ENCODE measurements at places on chromosomes 1 and 21.

GRCh38 chr1:170164103-170164763, 18.5 kb downstream of the NTMT2 start:
- DNase-seq = no peak

DNA sequence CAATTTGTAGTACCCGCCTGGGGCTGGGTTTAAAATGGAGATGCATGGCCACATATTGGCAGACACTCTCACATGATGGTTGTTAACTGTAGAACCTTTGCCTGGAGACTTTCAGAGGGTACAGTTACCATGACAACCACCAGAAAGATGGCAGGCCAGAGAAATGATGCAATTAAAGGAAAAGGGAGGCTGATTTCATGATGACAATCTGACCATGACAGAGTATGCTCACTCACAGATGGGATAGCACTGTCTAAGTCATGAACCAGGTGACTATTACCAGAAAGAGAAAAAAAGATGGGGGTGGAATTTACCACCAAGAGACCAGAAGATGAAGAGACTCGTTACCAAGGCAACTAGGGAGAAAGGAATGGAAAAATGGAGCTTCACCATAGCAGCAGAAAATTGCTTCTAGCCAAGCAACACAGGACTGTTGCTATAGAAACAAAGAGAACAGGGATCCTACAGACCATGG, 3.5 kb upstream of the TRIT1 start:
- DNase-seq = no peak

- DNase-seq = no peak
These were observed 92.7 kb downstream of the PLD5 start for GRCh38 chr1:242431786-242432185.

- DNase-seq = no peak
These were observed 76.0 kb downstream of the CAMK2N1 start for GRCh38 chr1:20409971-20410370.

DNA sequence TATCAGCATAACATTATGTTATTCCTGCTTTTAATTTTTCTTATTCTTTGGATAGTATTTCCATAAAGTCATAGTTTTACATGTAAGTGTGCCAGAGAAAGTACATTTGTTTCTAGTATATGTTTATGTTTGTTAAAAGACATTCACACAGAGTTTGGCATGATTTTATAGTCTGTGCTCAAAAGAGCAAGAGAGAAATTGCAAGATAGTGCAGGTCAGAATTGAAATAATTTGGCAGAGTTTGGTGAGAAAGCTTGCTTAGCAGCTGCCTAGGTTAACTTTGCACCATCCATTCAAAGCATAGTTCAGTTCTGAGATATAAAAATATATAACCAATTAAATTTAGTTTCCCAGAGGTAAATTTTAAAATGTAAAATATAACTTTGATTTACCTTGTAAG, 17.0 kb downstream of the NEK7 start:
- no peak for DNase-seq

DNA sequence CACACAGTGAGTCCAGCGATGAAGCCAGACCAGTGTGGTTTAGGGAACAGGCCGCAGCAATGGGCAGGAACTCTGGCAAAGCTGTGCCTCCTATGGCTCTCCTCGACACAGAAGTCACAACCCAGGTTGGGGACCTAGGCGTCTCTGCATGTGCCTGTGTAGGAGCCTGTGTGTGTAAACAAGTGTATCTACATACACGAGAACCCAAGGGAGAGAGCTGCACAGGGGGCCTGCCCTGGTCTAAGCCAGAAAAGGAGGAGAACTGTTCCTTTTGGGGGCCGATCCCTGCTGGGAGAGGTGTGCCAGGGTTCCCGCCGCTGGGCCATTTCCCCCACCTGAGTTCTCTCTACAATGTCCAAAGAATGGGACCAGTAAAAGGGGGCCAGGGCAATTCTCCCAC, 56.0 kb downstream of the CD247 start:
- no peak for DNase-seq

- no peak for DNase-seq
These were observed 16.4 kb upstream of the LRRC52 start for GRCh38 chr1:165527251-165528007.

DNA sequence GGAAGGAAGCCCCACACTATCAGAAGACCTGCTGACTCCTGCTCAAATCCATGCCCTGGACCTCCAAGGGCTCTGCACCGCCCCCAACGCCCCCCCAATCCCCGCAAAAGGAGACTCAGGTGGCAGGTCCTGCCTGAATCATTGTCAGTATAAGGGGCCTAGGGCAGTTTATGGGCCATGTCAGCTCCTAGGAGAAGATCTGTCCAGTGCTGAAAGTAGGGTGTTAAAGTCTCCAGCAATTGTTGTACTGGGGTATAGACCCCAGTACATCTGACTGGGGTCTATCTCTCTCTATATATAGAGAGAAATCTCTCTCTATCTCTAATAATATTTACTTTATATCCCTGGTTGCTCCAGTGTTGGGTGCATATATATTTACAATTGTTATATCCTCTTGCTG, 12.1 kb upstream of the OLIG2 start:
- DNase-seq = no peak

GRCh38 chr1:226491093-226491850, 57.3 kb upstream of the STUM start:
- DNase-seq = no peak

- DNase-seq = no peak
These were observed 34.6 kb upstream of the HEATR1 start for GRCh38 chr1:236638945-236639344.

DNA sequence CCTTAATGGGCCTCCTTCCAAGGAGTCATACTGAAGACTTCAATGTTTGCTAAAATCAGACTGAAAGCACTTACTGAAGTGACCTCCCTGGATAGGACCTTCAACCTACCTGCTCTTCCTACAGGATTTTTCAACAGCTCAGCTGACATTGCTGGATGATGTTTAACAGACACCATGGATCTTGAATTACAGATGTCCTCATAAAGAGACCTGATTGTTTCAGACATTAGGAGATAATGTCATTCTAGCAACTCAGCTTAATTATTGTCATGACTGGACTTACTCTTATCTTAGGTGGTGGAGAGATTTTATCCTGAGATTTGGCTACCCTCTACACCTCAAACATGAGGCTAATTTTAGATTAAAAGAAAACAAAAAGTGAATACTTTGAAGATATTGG, 73.9 kb upstream of the SDC3 start:
- DNase-seq = no peak

DNA sequence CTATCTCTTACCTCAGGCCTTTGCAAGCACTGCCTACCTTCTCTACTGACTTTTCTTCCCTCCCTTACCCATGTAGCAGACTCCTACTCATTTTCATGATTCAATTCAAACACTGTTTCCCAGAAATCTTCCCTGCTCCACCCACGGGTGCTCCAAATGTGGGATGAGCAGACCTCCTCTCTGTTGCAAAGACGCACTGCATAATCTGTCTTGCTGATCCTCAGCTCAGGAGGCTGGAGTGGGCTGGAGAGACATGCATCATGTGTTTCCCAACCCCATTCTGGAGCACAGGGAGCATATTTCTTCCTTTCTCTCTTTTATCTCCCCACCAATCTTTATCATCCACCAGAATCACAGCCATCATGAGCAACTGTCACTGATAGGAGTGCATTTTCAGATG, 459.9 kb upstream of the NFIA start:
- DNase-seq = no peak

Measured in activated CD4-positive, alpha-beta T cell treated with anti-CD3 and anti-CD28 coated beads for 48 hours (primary cell).